ENCODE measurements at places on chromosomes 6 and 20.

DNA sequence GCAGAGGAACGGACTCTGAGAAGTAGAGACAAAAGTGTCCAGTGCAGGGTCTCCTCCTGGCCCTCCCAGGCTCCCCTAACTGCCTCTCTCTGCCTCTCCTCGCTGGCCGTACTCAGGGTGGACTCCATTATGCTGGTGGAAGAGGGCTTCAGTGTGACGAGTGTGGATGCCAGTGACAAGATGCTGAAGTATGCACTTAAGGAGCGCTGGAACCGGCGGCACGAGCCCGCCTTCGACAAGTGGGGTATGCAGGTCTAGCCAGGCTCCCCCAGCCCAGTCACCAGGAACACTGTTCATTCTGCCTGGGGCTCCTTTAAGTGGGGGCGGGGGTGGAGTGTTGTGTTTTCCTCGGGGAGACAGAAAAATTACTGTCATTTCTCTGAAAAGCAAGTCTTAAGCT is 1.5 kb downstream of the GNMT start:
- DNase-seq: no peak

- DNase-seq: no peak
These were observed 40.4 kb upstream of the ARG1 start for GRCh38 chr6:131532580-131533039.

DNA sequence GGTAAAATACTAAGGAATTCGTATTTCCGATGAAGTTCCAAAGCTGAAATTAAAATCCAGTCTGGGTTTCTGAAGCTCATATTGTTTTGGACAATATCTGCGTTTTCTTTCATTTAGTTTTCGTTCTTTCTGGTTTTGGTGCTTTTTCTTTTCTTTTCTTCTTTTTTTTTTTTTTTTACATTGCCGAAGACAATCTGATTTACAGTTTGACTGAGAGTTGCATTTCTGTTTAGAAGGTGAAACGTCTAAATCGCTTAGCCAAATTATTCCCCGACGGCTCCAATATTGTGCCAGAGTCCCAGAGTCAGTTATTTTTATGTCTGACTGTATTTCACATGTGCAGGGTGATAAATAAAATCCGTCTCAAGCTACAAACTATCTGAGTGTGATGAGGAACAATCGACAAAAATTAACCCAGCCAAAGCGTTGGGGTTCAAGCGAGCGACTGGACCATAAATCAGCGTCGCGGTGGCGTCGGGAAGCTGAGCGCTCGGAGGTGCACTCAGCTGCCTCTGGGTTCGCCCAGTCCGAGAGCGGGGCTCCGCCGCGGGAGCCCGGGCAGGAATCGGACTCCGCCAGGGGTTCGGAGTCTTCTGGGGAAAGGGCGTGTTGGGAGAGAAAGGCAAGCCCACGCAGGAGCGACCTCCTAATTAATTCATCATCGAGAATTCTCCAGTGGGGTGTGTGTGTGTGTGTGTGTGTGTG is 8.2 kb upstream of the TBX18 start:
- DNase-seq: no peak

- peak; percentile 43 for DNase-seq
These were observed 636 bp downstream of the SUPT3H start for GRCh38 chr6:45377043-45377553.

GRCh38 chr20:25247518-25247955 is 348 bp upstream of the PYGB start:
- no peak for DNase-seq

DNA sequence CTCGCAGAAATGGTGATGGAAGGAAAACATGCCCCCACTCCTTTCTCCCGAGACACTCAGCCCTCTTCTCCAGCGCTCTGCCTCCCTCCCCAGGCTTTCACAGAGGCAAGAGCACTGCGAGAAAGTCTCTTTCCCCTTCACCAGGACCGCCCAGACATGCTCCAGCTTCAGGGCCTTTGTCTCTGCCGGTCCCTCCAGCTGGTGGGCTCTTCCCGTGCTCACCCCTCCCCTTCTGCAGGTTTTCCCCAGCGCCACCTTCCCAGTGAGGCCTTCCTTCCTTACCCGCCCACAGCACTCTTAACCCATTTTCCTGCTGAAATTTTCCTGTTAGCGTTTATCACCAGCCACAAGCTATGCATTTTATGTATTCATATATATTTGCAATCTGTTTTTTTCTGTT is 86.2 kb downstream of the TFAP2C start:
- DNase-seq: no peak

GRCh38 chr6:83815631-83816272 is 37.4 kb upstream of the RIPPLY2 start:
- no peak for DNase-seq

- DNase-seq: no peak
These were observed 758.9 kb downstream of the KIF16B start for GRCh38 chr20:15814360-15814759.

DNA sequence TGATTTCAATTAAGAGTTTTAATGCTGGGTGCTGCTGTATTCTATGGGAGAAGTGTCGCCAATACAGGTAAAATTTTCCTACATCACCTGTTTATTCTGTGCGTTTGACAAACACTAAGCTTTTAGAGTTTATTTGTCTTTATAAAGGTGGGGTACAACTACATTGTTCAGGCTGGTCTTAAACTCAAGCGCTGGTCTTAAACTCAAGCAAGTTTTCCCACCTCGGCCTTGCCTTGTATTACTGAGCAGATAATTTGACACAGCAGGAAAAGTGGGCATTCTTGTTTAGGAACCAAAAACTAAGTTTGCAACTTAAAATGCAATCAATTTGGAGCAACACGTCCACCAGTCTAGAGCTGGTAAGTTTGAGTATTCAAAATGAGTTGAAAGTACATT is 112.9 kb upstream of the BTN3A2 start:
- no peak for DNase-seq

DNA sequence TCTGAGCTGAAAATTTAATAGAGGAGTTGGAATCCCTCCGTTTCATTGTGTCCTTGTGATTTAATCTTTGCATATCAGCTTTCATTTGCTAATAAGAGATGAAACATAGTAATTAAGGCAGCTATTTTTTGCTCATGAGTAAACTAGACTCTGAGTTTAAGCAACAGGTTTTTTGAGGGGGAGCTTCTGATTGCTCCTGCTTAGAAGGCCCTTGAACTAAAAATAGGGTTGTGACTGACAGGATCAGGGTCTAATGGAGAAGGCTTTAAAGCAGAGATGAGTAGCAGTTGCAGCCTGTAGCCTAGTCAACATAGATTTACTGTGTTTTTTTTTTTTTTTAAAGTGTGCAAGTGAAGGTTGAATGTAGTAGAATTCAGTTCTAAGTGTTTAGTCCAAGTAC is 17.4 kb downstream of the HSF2 start:
- no peak for DNase-seq

GRCh38 chr20:60727425-60727824 is 524.6 kb upstream of the CDH4 start:
- no peak for DNase-seq

- no peak for DNase-seq
These were observed 61.4 kb upstream of the UTRN start for GRCh38 chr6:144223686-144224085.

DNA sequence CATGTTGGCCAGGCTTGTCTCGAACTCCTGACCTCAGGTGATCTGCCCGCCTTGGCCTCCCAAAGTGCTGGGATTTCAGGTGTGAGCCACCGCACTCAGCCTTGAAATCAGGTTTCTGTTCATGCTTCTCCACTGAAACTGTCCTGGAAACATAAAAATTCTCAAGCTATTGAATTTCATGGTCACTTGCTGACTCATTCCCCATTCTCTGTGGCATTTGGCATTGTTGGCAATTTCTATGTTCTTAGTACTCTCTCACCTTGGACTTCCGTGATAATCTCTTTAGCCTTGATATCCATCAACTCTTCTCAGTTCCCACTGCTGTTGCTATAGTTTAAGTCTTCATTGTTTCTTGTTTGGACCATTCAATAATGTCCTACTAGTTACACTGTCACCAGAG is 6.2 kb downstream of the SEL1L2 start:
- DNase-seq: no peak

GRCh38 chr20:35284992-35285805 is 627 bp upstream of the EIF6 start:
- DNase-seq: no peak

DNA sequence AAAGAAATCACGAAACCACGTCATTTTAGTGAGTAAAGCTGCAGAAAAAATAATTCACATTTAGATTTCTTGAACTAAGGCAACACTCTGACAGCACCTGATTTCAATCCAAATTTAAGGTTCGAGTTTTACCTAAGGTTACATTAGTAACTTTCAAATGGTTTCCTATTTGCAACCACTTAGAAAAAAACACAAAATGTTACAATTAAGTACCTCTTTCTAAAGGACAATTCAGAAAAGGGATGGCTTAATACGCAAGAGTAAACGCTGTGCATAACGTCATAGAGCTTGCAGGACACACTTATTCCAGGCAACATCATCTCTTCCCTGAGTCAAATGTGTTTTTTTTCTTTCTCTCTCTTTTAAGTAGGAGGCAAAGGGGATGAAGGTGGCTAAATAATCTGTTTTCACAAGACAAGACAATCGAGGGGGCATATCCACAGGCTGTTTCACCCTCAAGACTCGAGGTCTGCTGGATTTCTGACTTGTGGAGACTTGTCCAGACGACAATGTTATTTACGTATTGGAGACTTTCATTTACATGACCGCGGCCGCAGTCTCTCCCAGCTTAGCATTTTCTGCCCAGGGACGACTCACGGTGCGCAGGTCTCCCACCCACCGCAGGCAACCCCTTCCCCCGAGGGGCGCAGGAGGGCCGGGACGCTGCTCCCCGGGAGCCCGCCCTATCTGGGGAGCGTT is 86.0 kb downstream of the SESN1 start:
- DNase-seq: no peak

DNA sequence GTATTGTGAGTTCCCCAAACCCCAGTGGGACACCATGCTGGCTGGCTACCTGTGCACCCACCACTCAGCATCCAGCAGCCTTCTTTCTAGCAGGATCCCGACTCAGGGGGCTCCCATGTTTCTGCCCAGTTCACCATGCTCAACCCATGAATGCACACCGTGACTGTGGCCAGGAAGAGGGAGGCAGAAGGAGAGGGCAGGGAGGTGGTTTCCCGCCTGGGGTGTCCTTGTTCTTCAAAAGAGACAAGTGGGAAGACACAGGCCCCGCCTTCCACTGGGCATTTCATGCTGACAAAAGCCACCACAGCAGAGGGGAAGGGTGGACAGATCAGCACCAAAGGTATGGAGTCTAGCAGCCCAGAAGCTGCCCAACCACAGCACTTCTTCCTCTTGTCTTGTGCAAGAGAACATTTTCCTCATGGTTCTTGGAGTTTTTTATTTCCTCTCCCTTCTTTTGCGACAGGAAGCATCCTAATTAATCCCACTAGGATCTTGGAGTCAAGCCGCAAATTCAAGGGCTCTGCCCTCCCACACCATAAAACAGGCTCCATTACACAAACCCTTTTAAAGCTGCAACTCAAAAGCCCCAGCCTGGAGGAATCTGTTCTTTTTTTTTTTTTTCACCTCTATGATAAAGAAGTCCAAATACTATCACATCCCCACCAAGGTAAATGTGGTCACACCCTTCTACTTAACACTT is 13.5 kb upstream of the ANKRD60 start:
- no peak for DNase-seq

DNA sequence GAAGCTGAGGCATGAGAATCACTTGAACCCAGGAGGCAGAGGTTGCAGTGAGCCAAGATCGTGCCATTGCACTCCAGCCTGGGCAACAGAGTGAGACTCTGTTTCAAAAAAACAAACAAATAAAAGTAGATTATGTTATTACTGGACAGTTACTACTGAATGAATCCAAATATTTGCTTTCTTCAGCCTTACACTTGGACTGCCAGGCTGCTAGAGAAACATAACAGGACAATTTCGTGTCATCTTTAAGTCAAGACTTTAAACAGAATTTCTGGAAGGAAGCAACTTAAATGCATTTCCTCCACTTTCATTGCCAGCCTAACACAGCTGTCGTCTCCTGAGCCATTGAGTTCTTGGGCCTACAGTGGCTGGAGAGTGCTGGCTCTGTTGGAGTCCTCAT is 42.0 kb upstream of the PRIM2 start:
- DNase-seq: no peak

DNA sequence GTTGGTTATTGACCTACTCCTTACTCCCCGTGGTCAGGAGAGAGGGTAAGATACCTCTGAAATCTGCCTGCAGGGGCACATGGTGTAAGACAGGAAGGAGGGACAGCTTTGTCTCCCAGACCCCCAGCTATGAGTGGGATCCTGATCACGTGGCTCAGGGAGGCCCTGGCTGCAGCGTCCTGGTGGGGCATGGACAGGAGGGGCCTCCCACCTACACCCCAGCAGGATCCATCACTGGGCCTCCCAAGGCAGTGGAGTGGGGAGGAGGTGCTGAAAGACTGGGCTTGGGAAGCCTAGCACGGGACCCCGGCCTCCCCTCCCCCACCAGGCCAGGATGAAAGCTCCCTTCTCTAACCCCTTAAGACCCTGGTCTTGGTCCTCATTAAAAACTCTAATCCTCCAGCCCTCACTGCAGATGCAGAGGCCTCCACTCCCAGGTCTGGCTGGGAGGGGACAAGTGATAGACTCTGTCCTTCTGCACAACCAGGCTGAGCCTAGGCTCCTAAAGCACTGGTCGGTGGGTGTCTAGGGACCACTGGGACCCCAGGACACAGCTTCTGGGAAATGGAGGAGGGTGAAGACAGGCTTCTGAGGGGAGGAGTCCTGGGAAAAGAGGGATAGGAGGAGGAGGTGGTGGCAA is 29.6 kb upstream of the VEGFA start:
- no peak for DNase-seq

GRCh38 chr20:19110881-19111460 is 101.5 kb upstream of the SLC24A3 start:
- no peak for DNase-seq

DNA sequence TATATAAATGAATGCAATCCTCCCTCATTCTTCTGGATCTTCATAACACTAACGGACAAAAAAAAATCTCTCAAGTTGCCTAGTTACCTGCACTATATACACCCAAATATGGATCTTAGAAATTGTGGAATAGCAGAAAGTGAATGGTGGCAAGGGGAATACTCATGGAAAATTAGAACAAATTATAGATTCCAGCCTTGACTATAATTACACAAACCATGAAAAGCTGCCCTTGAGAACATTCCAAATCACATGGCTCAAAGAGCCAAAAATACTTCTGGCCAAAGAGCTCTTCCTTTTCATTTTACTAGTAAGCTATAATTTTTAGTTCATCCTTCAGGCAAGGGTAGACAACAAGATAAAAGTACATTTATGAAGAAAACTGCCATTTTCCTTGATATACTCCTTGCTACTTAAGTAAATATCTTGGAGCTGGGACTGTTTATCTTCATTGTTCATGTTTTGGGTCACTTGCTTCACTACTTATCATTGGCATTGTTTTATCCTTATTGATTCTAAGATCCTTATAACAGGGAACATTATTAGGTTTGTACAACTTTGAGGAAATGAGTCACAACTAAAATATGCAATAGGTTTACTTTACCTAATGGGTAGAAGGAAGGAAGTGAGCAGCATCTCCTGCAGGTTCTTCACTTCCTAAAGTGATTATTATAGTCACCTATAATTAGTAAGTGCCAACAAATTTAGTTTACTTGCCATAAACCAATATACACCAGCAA is 6.4 kb upstream of the MTRES1 start:
- no peak for DNase-seq

- no peak for DNase-seq
These were observed 94.5 kb downstream of the PERP start for GRCh38 chr6:138012682-138013081.
